ENCODE measurements at places on chromosomes 6 and 20.

GRCh38 chr6:156060013-156060412, 604.4 kb upstream of the NOX3 start:
- DNase-seq: no peak

- no peak for DNase-seq
Measured at GRCh38 chr6:25218346-25218745, 60.8 kb upstream of the CARMIL1 start.

DNA sequence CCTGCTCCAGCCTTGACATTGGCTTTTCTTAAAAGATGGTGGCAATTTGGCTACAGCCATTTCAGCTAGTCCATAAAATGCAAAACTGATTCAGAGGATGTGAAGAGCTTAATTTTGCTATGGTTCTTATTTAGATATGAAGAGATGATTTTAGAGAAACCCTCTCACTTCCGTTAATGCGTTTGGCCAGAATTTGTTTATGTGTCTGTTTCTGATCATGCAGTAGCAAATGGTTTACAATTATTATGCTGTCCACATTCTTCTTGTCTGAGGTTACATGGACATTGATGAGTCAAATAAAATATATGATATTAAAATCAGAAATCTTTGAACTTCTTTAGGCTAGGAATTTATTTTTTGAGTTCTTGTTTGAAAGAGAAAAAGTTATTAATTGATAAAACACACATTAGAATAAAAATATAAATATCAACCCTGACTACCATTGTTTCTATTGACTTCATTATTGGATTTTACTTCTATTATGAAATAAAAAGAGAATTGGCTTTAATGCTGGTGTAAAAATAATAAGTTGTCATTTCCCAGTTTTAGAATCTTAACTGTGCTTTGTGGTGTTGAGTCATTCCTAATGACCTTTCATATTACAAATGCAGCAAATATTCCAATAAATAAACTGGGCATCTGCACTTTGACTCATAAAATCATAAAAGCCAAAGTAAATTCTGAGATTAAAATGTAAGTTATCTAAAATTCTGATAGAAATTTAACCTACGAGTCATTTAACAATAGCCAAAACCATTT, 1286.0 kb upstream of the GJE1 start:
- no peak for DNase-seq

DNA sequence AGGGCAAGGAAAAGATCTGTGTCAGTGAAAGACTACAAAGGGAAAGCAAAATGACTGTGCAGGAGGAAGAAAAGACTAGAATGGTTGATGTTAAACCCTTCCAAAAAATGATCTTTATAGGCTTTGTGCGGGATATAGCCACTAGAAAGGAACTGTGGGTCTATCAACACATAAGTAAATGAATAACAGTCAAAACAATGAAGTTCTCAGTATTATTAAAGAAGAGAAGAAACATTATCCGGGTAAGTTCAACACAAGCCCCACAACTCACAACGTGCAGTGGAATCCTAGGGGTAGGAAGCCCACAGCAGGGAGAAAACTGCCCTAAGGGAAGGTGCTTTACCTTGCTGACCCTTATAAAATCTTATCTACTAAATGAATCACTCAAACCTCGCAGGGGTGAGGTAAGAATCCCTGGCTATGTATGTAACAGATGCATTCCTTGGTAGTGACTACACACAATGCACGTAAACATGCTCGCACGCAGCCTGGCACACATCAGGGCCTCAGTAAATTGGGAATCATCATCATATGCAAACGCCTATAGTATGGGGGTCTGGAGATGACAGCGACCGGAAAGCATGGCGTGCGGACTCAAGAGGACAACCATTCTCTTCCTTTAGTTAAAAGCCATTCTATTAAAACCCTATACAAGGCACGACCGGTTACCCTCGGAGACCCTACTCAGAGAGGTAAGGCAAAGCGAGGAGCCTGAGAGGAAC, 11.3 kb downstream of the TFAP2A start:
- no peak for DNase-seq

DNA sequence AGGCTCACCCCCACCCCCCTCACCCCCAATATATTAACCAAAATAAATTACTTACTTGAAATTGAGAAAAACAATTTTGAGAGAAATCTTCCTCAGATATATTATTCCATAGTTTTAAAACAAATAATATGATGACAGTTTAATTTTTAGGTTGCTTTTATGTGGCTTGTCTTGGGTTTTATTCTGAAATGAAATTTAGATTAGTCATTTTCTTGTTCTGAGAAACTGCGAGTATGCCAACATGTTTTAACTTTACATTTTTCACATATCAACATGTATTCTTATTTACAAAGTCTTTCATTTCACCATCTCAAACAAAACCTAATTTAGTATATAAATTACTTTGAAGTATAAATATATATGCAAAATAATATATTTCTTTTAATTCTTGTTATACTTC, 11.1 kb downstream of the REV3L start:
- no peak for DNase-seq

- no peak for DNase-seq
Measured at GRCh38 chr6:165671222-165671768, 8.3 kb upstream of the PDE10A start.

GRCh38 chr20:19047040-19047950, 165.1 kb upstream of the SLC24A3 start:
- DNase-seq: no peak

- DNase-seq: no peak
Measured at GRCh38 chr6:168737014-168737413, 296.0 kb downstream of the SMOC2 start.

GRCh38 chr20:58447511-58448391, 58.7 kb downstream of the VAPB start:
- peak; percentile 50 for DNase-seq

DNA sequence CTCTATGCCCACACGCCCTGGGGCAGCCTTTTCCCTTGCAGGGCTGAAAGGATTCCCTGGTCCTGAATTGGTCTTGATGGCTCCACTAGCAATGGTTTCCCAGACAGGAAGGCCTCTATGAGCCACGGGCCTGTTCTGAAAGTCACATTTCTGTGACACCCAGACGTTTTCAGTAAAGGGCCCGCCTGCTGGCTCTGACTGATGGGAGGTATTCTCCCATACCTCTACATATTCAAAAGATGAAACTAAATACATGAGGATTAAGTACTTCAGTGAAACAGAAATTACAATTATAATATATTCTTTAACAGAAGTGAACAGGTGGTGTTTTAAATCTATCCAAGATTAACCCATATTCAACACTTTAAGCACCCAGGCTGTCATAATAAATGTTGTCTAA, 629.8 kb downstream of the CDH26 start:
- no peak for DNase-seq

GRCh38 chr20:33070111-33071053, 9.1 kb upstream of the BPIFB4 start:
- DNase-seq: no peak

DNA sequence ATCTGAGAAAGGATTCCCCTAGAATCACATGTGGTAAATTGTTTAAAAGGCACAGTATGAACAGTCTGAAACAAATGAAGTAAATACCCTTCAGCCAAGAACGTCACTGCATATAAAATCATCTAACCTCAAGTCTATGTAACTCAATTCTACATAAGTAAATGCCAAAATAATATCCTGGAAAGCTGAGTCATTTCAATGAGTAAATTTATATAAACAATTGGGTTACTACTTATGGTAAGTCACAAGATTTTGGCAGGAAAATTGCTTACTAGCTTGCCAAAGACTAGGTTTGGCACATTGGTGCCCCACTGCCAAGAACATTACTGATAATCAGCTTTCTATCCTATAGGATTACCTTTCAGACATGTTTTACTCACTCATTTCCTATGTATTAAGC, 8.4 kb downstream of the GMDS start:
- no peak for DNase-seq

DNA sequence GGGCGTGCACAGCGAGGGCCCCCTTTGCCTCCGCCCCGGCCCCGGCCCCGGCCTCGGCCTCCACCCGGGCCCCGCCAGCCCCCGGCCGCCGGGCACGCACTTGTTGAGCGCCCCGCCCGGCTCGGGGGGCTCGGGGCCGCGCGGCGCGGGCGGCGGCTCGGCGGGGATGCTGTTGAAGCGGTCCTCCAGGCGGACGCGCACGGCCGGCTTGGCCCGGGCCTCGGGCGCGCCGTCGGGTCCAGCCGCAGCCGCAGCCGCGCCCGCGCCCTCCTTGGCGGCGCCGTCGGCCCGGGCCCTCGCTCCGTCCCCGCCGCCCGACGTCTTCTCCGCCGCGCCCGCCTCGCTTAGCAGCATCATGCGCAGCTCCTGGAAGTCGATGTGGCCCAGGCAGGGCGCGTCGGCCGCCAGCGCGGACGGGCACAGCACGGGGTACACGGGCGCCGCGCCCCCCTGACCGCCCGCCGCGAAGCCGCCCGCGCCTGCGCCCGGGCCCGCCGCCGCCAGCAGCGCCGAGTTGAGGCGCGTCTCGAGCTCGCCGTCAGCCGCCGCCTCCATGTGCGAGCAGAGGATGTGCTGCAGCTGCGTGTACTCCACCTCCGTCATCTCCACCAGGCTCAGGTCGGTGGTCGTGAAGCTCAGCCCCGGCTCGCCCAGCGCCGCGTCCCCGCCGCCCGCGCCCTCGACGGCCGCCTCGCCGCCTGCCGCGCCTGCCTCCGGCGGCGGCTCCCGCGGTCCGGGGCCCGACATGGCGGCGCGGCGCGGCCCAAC, 514 bp downstream of the TCFL5 start:
- DNase-seq: no peak

DNA sequence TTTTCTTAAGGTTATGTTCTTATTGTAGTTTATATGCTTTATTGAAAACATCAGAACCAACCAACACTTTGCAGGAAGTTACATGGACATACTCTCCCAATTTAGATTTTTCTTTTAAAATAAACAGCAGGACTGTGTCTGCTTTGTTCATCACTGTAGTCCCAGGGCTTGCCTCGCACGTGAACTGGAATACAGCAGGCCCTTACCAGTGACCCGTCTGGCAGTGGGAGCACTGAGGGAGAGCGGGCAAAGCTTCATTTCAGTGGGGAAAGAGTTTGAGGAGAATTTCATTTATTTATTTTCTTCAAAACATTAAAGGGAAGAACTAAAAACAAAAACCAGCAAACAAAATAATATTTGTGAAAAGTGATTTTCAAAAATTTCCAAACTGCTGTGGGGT, 230.8 kb downstream of the PAX1 start:
- DNase-seq: no peak

GRCh38 chr6:168785720-168786511, 344.9 kb downstream of the SMOC2 start:
- DNase-seq: no peak

GRCh38 chr6:43491750-43492661, 14.6 kb downstream of the TJAP1 start:
- no peak for DNase-seq

GRCh38 chr6:21592953-21593352, 598 bp upstream of the SOX4 start:
- DNase-seq: no peak
